ENCODE measurements at places on chromosomes 4 and X. TPM values are rescaled to one million over a fixed set of nuclear protein-coding genes. Genes with fewer than 3 reads are reported as not detected.

The GAGE13 gene
- not detected for total RNA-seq

The FHL1 gene
- 25.1 TPM for total RNA-seq

The SLC7A11 gene
- total RNA-seq = 17.3 TPM

The ATP8A1 gene
- 0.05 TPM for total RNA-seq

The MAGEC1 gene
- 0.09 TPM for total RNA-seq

The HPGDS gene
- not detected for total RNA-seq

The IGFBP7 gene
- 251 TPM for total RNA-seq

The LONRF3 gene
- 2.8 TPM for total RNA-seq

The GAR1 gene
- total RNA-seq = 43.3 TPM

The PDGFRA gene
- total RNA-seq = 1.1 TPM
